Heart left ventricle (tissue), 16 donors: ENCODE measurements at places on chromosomes 2 and 18. TPM values are rescaled to one million over a fixed set of nuclear protein-coding genes. Genes with fewer than 3 reads are reported as not detected.

DNA sequence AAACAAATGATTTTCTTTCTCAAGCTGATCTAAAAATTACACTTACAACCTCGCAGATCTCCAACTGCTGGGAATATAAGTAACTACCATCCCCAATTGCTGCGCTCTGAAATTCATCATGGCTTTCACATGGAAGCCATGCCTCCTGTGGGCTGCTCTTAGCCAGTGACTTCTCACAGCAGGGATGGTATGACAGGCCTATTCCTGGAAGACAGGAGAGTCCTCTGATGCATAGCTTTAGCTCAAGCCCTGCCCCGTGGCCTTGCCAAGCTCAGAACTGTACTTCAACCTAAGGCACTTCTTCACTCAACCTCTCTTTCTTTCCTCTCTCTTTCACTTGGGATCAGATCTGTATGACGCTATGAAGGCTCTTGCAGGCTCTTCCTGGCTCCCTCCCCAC, 12.6 kb upstream of the ELAC1 start:
- H3K4me1 ChIP-seq: no peaks in the 10 kb centered on the region
- no peak for DNase-seq
- H3K4me3 ChIP-seq: no peak overlapping the region
- no peaks in the 10 kb centered on the region for H3K36me3 ChIP-seq
- H3K27me3 ChIP-seq: no peaks in the 10 kb centered on the region

DNA sequence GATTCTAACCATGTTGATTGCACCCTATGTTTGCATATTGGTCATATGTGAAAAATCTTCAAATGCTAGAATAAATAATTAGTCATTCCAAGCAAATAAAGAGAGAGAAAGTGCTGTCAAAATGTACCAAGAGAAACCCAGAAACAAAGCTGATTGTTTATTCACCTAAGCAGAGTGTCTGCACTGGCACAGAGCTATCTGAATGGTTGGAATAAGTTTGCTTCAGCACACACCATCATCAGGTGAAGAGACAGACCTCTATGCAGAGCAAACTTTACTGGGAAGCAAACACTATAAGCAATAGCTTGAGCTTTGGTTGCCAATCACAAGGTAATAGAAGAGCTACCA, 25.4 kb downstream of the DSG4 start:
- peaks cover 8% of the 10 kb centered on the region for H3K4me1 ChIP-seq
- no peaks in the 10 kb centered on the region for H3K36me3 ChIP-seq
- H3K27ac ChIP-seq: no peak overlapping the region

DNA sequence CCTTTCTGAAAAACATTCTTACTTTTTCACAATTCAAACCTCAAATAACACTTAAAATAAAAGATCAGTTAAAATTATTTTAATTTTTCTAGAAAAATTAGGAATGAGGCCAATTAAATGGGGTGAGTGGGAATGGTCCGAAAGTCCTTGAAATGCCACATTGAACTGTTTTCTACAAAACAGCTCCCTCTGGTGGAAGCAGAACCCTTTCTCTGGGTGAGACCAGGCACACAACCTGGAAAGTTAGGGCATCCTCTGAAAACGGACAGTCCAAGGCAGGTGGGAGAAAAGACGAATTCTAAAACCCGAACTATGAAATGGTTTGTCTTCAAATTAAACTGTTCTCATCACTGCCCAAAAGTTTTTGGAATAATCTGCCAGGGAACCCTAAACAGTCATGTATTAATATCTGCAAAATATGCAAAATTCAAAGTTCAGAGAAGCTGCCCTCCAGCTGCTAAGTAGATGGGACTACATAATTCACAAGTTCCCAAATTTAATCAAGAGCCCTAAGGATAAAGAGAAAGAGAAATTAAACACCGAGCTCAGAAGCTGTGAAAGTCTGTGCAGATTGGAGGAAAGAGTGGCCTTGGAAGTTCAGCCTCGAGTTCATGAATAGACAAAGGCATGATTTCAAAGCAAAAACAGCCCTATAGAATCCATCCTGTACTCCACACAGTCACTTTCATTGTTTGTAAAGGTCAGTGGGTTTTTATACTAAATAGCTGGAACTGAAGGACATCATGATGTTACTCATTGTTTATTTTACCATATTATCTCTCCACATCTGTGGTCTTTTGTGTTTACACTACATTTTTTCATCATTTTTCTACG, 108.3 kb downstream of the PIEZO2 start:
- no peak for DNase-seq
- H3K36me3 ChIP-seq: no peaks in the 10 kb centered on the region
- H3K27me3 ChIP-seq: no peaks in the 10 kb centered on the region
- H3K27ac ChIP-seq: no peak overlapping the region

Gene KCTD18
- 9.1 TPM for polyA plus RNA-seq

- no peak for DNase-seq
- H3K4me1 ChIP-seq: peaks cover 23% of the 10 kb centered on the region
- no peak overlapping the region for H3K4me3 ChIP-seq
Measured at GRCh38 chr2:204971206-204971907, 426.1 kb downstream of the PARD3B start.

Gene AGFG1
- polyA plus RNA-seq: 12.0 TPM

DNA sequence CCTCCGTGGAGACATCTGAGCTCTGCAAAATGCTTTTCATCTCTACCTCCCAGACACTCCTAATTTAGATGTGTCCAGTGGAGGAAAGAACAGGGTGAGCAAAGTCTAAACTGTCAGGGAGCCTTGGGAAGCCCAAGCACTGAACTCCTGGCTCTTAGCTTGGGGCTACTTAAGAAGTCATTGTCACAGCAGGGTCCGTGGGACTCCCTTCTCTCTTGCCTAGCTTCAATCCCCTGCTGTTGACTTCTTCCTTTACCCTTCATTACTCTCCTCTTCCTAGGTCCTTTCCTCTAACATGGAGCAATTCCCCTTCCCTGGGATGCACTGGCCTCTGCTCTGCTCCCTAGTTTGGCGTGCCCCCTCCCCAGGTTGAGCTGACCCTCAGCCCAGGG, 3.4 kb downstream of the OSR1 start:
- peaks cover 33% of the 10 kb centered on the region for H3K27me3 ChIP-seq
- DNase-seq: no peak
- peaks cover 8% of the 10 kb centered on the region for H3K4me1 ChIP-seq
- H3K27ac ChIP-seq: no peak overlapping the region
- peaks cover 8% of the 10 kb centered on the region for H3K36me3 ChIP-seq

- H3K27ac ChIP-seq: no peak overlapping the region
- H3K4me1 ChIP-seq: peaks cover 79% of the 10 kb centered on the region
- H3K27me3 ChIP-seq: no peaks in the 10 kb centered on the region
- no peak for DNase-seq
Measured at GRCh38 chr2:65072181-65072970, 16.2 kb downstream of the CEP68 start.

Gene NGEF
- 0.15 TPM for polyA plus RNA-seq

- peaks cover 15% of the 10 kb centered on the region for H3K36me3 ChIP-seq
- no peaks in the 10 kb centered on the region for H3K4me1 ChIP-seq
- H3K4me3 ChIP-seq: no peak overlapping the region
Measured at GRCh38 chr2:71082402-71083252, 14.2 kb downstream of the NAGK start.
